Lower leg skin (tissue), 4 donors: ENCODE measurements at places on chromosomes 13 and 19. TPM values are rescaled to one million over a fixed set of nuclear protein-coding genes. Genes with fewer than 3 reads are reported as not detected.
A peak's percentile ranks its signal among the peaks of the same experiment; 100 is the strongest.

- DNase-seq = no peak
Measured at GRCh38 chr13:30051531-30052060, 201.2 kb upstream of the UBL3 start.

The CRLF1 gene
- total RNA-seq = 90.8 TPM

GRCh38 chr13:113953561-113953960, 20.3 kb downstream of the C13orf46 start:
- no peak for DNase-seq

GRCh38 chr13:83220241-83220640, 662.0 kb downstream of the SLITRK1 start:
- no peak for DNase-seq

GRCh38 chr19:655691-656090, 7.3 kb downstream of the RNF126 start:
- DNase-seq = no peak

- DNase-seq = no peak
Measured at GRCh38 chr19:4939466-4939865, 29.4 kb upstream of the KDM4B start.

The CAMSAP3 gene
- 107 TPM for total RNA-seq

The FRY gene
- total RNA-seq = 37.0 TPM

The GJB6 gene
- total RNA-seq = 54.9 TPM

- DNase-seq = no peak
Measured at GRCh38 chr13:114107686-114108081, 24.7 kb downstream of the RASA3 start.

GRCh38 chr13:113035213-113035800, 66.3 kb downstream of the MCF2L start:
- no peak for DNase-seq

- DNase-seq = no peak
Measured at GRCh38 chr13:50257646-50258045, 242.4 kb downstream of the KCNRG start.

DNA sequence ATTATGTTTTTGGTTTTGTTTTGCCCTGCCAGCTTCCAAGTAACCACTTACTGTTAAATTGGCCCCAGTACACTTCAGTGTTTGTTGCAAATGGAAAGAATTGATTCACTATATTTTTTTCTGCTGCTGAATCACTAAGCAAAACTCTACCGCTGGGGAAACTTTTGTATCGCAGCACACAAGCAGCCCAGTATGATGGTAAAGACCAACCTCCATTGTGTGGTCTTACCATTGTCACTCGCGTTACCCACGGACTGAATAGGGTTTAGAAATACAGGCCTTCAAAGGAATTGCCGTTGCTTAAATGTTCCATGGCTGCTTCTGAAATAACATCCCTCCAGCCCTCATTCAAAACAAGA, 7.9 kb downstream of the SPATA13 start:
- no peak for DNase-seq

DNA sequence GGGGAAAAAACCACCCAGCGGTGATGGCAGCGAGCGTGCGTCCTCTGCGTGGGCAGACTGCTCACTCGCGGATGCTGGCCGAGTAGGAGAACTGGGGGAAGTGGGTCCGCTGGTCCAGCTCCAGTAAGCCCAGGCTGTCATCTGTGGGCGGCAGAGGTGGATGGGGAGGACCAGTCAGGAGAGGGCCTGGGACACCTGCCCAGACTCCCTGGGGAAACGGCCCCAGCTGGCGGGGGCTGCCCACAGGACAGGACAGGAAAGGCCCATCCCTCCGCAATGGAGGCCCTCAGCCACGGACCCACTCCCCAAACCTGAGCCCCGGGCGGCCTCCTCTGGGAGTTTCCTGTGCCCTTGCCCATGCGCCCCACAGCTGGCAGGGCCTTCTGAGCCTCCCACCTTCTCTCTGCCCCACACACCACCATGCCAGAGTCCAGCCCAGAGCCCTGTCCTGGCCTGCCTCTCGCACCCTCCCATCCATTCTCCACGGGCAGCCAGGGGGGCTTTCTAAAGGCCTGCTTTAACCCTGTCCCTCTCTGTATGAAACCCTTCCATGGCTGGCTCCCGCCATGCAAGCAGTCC, 7.4 kb upstream of the CCNP start:
- DNase-seq = no peak

The CD70 gene
- not detected for total RNA-seq

The LPAR6 gene
- total RNA-seq = 21.6 TPM

DNA sequence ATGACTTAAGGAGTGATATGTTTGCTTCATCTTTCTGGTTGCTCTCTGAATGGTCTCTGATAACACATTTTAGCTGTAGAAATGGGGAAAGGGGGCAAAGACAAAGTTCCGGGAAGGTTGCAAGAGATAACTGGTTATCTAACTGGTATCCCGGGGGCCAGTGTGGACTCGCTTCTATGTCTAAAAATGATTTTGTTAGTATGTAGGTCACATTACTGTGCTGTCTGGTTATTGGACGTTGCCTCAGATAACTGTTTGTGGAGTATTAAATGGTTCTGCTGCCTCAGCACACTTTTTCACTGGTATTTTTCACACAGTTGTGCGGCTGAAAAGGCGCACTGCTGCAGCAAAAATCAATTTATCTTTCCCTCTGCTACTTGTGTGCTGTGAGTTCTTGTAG, 63.0 kb upstream of the ZNF536 start:
- no peak for DNase-seq

The CGB3 gene
- not detected for total RNA-seq

DNA sequence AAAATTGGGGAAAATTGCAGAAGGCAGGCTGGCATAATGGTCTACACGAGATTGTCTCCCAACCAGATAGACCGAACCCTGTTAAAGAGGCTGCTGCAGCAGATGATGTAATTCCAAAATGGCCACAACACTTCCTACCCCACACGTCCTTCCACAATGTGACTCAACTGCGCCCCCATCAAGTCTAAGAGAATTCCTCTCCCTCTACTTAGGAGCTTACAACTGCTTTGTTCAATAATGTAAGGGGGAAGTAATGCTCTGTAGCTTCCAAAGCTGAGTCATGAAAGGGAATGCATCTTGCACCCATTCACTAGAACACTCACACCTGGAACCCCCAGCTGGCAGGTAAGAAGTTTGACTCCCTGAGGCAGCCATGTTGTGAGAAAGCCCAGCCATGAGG, 117.8 kb upstream of the IRS2 start:
- DNase-seq = no peak

The IQCN gene
- 3.0 TPM for total RNA-seq

- DNase-seq = no peak
Measured at GRCh38 chr13:72788831-72789230, 6.9 kb downstream of the PIBF1 start.

GRCh38 chr19:44050740-44051649, 841 bp upstream of the ZNF223 start:
- no peak for DNase-seq

- no peak for DNase-seq
Measured at GRCh38 chr19:13206587-13206986, 56.4 kb downstream of the IER2 start.

The PCP2 gene
- 6.5 TPM for total RNA-seq

GRCh38 chr19:2578391-2578890, 102.5 kb downstream of the GADD45B start:
- DNase-seq = no peak

GRCh38 chr13:51849145-51850101, 4.4 kb upstream of the TMEM272 start:
- no peak for DNase-seq

- DNase-seq = no peak
Measured at GRCh38 chr13:111314852-111315251, 5.6 kb upstream of the TEX29 start.

GRCh38 chr13:48998641-48999292, 23.1 kb downstream of the FNDC3A start:
- DNase-seq = no peak

DNA sequence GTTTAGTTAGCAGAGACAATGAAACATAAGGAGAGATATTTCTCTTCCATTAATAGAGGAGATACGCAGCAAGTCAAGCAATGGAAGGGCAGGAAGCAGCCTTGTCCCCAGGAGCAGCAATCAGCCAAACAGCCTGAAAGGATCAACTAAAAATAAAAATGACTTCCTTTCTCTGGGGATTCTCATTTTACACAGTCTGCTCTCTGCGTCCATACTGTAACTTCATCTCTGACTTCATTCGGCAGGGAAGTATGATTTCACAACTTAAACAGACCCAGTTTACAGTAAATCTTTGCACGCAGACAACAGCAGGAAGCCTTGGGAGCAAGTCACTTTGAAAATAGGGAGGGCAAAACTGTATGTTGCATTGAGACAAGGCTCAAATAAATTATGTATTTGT, 826.7 kb downstream of the DIAPH3 start:
- DNase-seq = no peak

DNA sequence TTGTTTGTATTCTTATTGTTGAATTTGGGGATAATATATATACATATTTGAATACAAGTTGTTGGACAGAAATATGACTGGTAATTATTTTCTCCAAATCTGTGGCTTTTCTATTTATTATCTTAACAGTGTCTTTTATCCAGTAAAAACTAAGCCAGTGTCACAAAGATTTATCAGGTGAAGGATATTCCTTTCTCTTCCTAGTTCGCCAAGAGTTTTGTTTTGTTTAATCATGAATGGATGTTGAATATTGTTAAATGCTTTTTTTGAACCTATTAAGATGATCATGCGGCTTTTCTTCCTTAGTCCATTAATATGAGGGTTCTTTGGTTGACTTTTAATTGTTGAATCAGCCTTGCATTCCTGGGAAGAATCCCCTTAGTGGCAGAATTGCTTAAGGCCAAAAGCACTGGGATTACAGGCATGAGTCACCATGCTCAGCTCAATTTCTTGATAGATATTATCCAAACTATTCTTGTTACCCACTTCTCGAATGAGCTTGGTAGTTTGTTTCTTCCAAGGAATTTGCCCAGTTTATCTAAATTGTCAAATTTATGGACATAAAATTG, 53.3 kb downstream of the TEX26 start:
- DNase-seq = no peak

DNA sequence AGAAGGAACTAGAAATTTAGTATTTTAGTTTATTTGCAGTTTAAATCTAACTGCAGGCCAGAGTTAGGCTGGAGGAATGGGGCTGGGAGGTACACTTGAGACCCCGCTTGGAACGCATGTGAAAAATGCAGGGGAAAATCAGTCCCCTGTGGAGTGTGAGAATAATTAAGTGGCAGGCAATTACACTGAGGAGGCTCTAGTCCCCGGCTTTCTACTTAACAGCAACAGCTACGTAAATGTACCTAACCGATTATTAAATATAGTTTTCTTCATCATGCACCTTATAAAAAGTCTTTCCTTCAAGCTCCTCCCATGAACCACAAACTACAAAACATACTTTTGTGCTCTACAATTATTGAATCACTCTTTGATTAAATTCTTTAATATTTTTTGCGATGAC, 804 bp downstream of the ZNF708 start:
- no peak for DNase-seq

- no peak for DNase-seq
Measured at GRCh38 chr13:36706755-36707154, 32.9 kb downstream of the SERTM1 start.

The MYO1F gene
- 6.3 TPM for total RNA-seq

DNA sequence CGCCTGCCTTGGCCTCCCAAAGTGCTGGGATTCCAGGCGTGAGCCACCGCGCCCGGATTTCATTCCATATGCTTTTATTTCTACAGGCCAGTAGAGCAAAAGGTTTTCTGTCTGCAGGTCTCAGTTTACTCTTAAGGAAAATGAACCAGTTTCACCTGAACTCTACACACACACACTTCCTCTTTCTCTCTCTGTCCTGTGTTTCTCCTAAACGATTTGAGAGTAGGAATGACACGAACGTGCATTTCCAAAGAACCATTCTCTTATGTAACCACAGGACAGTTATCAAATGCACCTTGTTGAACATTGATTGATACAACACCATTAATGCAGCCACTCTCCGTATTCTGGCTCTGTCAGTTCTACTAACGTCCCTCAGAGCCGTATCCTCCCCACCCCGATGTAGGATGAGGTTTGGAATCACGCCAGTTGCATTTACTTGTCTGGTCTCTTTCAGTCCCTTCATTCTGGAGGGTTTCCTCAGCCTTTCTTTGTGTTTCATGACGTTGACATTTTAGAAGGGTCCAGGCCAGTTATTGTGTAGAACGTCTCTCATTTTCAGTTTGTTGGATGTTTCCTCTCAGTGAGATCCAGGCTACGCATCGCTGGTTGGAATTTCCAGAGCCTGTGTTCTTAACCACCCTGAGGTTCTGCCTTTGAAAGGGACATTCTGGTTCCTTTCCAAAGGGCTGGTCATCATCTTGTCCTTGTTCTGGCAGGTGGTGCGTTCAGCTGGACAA, 36.0 kb downstream of the BICRA start:
- no peak for DNase-seq

The OR10H1 gene
- not detected for total RNA-seq

The ZNF460 gene
- 60.2 TPM for total RNA-seq

- DNase-seq = peak; percentile 60
Measured at GRCh38 chr19:47240996-47241918, 10.3 kb upstream of the BBC3 start.

GRCh38 chr13:20002787-20003186, 44.3 kb downstream of the ZMYM2 start:
- no peak for DNase-seq

DNA sequence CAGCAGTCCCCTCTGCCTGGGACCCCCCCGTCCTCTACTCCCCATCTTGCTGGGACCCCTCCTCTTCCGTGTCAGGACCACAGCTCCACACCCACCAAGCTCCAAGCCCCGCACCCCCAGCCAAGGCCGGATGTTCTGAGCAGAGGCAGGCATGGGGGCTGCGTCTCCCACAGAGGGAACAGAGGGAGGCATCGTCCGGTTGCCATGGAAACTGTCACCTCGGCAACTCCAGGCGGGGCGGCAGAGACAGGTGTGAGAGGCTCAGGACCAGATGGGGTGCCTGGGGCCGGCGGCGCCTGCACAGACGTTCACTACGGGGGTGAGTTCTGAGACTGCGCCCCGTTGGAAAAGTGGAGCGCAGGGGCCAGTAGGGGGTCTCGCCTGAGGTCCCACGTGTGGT, 5.4 kb downstream of the RNU6-9 start:
- no peak for DNase-seq
